ENCODE measurements at places on chromosomes 12 and 14.
A peak's percentile ranks its signal among the peaks of the same experiment; 100 is the strongest.

- DNase-seq = no peak
Observed at GRCh38 chr12:18849080-18849479, 111.2 kb downstream of the CAPZA3 start.

- no peak for DNase-seq
Observed at GRCh38 chr12:108551535-108551934, 9.4 kb downstream of the SART3 start.

DNA sequence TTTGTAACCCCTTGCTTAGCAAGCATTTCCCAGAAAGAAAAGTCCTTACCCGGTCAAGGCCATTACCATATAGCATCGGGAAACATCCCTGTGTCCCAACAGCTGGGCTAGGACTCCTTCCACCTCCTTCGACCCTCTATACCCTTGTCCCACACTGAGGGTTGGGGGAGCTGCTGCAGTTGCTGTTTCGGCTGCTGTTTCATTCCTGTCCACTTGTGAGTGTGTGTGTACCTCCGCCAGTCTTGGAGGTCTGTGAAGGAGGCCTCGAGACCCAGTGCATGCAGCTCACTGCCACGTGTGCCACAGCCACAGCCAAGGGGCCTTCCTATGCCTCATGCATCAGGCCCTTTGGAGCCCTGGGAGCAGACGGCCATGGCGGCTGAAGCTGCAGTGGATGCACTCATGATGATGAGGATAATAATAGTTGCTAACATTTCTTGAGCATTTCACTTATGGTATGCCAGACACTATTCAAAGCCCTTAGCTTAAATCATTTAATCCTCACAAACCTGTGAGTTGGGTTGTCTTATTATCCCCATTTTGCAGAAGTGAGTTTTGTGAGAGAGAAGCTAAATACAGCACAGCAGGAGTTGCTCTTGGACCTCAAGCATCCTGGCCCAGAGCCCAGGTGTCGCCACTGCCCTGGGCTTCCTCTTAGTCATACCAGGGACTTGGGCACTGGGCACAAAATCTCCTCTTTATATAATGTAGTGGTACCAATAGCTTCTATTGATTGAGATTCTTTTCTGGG, 156.5 kb downstream of the PRKCH start:
- peak; percentile 20 for DNase-seq

DNA sequence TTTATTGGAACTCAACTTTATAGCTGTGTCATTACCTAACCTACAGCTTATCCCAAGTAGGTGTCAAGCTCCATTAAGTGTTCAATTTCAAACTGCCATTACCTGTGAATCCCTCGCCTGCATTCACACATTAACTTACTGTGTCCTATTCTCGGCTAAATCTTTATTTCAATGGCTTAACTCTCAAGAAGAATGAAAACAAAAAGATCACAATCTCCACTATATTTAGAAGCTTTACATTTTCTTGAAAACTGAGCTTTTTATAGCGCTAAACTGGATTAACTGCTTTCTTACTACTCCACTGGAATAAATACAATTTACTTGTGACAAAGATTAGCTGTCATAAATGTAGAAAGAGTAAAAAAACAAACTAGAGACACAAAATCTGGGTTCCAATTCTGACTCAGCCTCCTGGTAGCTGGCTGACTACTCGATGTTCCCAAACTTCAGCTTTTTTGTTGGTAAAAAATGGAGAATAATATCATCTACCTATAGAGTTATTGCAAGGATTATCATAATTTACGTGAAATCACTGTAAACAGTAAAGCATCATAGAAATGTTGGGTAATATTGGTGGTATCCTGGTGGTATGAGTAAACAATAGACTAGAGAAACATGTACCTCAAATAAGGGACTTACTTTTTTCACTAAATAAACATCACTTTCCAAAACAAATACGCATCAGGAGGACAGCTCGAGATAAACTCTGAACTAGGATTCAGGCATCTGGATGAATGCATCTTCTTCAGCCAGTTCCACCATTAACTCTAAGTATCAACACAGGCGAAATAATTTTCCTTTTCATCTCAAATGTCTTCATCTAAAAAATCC, 1.7 kb downstream of the RALGAPA1 start:
- no peak for DNase-seq

DNA sequence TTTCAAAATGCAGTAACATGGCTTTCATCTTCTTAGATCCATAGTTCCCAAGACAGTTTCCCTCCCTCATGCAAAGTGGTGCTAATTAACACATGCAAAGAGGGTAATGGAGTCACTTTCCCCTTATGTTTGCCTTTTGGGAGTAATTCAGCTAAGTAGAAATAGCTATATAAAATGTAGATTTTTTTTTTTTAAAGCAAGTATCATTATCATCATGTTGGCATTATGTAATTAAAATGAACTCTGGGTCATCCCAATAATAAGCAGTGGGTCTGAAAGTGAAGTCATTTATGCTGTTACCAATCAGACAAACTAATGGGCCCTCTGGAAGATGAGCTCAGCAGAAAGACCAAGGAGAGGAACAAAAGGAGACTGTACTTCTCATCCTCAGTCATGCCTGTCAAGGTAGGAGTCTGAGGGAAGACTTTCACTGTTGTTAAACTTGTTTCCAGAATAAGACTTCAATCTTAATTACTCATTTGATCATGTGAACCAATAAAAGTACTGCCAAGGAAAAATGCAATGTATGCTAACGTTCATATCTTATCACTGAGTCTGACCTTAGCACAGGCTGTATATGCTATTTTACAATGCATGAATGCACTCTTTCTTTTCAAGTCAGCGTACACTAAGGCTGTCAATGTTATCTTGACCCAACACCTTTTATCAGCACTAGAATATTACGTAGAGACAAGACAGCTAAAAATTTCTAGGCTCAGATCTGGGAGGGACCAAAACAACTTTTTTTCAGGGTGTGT, 26.8 kb downstream of the AREL1 start:
- no peak for DNase-seq

GRCh38 chr14:45902241-45902640, 649.2 kb upstream of the MIS18BP1 start:
- no peak for DNase-seq

GRCh38 chr12:4943067-4943937, 33.6 kb downstream of the KCNA1 start:
- DNase-seq = no peak

DNA sequence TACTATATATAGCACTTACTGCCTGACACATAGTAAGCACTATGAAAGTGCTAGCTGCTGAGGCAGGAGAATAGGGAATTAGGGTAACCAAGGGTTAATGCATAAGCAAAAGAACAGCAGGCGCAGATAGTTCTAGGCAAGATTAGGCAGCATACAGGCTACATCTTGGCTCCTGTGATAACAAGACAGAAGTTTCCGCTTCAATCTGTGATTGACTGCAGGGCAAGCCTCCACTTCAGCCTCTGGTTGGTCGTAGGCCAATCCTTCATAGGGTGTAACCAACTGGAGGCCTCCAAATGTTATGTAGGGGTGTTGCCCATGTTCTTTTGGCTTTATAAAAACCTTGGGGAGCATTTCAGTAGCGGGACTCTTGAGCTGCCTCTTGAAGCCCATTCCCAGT, 46.9 kb downstream of the KLHL28 start:
- no peak for DNase-seq

- no peak for DNase-seq
Observed at GRCh38 chr14:22489244-22489545, 99.8 kb downstream of the DAD1 start.

- no peak for DNase-seq
Observed at GRCh38 chr12:22480016-22480415, 64.3 kb downstream of the C2CD5 start.

- DNase-seq = no peak
Observed at GRCh38 chr12:132111654-132112304, 32.3 kb downstream of the DDX51 start.

GRCh38 chr14:85516239-85517113, 13.5 kb upstream of the FLRT2 start:
- DNase-seq = no peak

All from stimulated activated CD4-positive, alpha-beta T cell treated with anti-CD3 and anti-CD28 coated beads, Interleukin-4, amount 100 ng/mL, for 48 hours (primary cell).